Articular chondrocyte of knee joint (primary cell): ENCODE measurements at places on chromosomes 1 and 21. TPM values are rescaled to one million over a fixed set of nuclear protein-coding genes. Genes with fewer than 3 reads are reported as not detected.

KIF21B gene
- total RNA-seq: 0.22 and 0.39 TPM in 2 replicates

MOV10 gene
- 37.6 and 40.5 TPM in 2 replicates for total RNA-seq

ADGRL4 gene
- 0.52 and 0.65 TPM in 2 replicates for total RNA-seq

FCRL1 gene
- not detected in 2 replicates for total RNA-seq

CASP9 gene
- 6.3 and 6.8 TPM in 2 replicates for total RNA-seq

COL6A2 gene
- total RNA-seq: 1,072 and 1,206 TPM in 2 replicates

HENMT1 gene
- 5.4 and 7.8 TPM in 2 replicates for total RNA-seq

COL8A2 gene
- total RNA-seq: 53.4 and 60.5 TPM in 2 replicates

OLFML3 gene
- total RNA-seq: 86.6 and 104 TPM in 2 replicates

KDF1 gene
- not detected in 2 replicates for total RNA-seq

BGLAP gene
- total RNA-seq: 0.32 TPM in 1 of 2 replicates, not detected in the other

DISP3 gene
- under 0.01 TPM in 2 replicates for total RNA-seq

DDR2 gene
- total RNA-seq: 292 and 396 TPM in 2 replicates

DDAH1 gene
- total RNA-seq: 108 and 134 TPM in 2 replicates

OR2T29 gene
- not detected in 2 replicates for total RNA-seq

LAD1 gene
- not detected in 2 replicates for total RNA-seq

FAM110D gene
- total RNA-seq: not detected in 2 replicates

NVL gene
- 25.1 and 33.0 TPM in 2 replicates for total RNA-seq

NBPF6 gene
- total RNA-seq: not detected in 2 replicates

TTC24 gene
- total RNA-seq: not detected in 2 replicates

SLX9 gene
- 11.5 and 15.0 TPM in 2 replicates for total RNA-seq

MLLT11 gene
- 3.4 and 3.9 TPM in 2 replicates for total RNA-seq

CBR3 gene
- 30.1 and 37.6 TPM in 2 replicates for total RNA-seq

FLG2 gene
- total RNA-seq: not detected in 2 replicates

ETNK2 gene
- 1.4 and 2.1 TPM in 2 replicates for total RNA-seq

NBPF20 gene
- total RNA-seq: 2.5 TPM in 2 replicates

SFN gene
- 0.54 and 0.78 TPM in 2 replicates for total RNA-seq

MFN2 gene
- 52.0 and 52.1 TPM in 2 replicates for total RNA-seq

KRTAP20-3 gene
- total RNA-seq: not detected in 2 replicates

ARL8A gene
- 15.9 and 16.1 TPM in 2 replicates for total RNA-seq

DMBX1 gene
- total RNA-seq: not detected in 2 replicates

SLC45A1 gene
- total RNA-seq: 0.86 and 1.6 TPM in 2 replicates

C1orf210 gene
- not detected in 2 replicates for total RNA-seq

LRRC71 gene
- total RNA-seq: not detected in 2 replicates

ZBTB8B gene
- under 0.01 TPM in 2 replicates for total RNA-seq

FCRLB gene
- 1.3 and 2.1 TPM in 2 replicates for total RNA-seq

UBE2Q1 gene
- total RNA-seq: 29.0 and 29.3 TPM in 2 replicates

VSIG8 gene
- total RNA-seq: not detected in 2 replicates

TLR5 gene
- 1.2 and 2.2 TPM in 2 replicates for total RNA-seq

NBPF4 gene
- 0.11 TPM in 1 of 2 replicates, not detected in the other for total RNA-seq

HSPB7 gene
- total RNA-seq: 13.2 and 19.6 TPM in 2 replicates

SYPL2 gene
- total RNA-seq: 0.13 and 0.22 TPM in 2 replicates

FAM72B gene
- total RNA-seq: 0.91 and 2.1 TPM in 2 replicates

TRNP1 gene
- total RNA-seq: 6.4 and 8.4 TPM in 2 replicates

ADCY10 gene
- 0.11 and 0.26 TPM in 2 replicates for total RNA-seq
